Stimulated activated memory B cell treated with anti-CD40 and anti-IgM and Interleukin-4, amounts not matched to agents 10 μg/mL and 1 μg/mL and 100 μg/mL, for 72 hours (primary cell): ENCODE measurements at places on chromosomes 16 and 17.
A peak's percentile ranks its signal among the peaks of the same experiment; 100 is the strongest.

DNA sequence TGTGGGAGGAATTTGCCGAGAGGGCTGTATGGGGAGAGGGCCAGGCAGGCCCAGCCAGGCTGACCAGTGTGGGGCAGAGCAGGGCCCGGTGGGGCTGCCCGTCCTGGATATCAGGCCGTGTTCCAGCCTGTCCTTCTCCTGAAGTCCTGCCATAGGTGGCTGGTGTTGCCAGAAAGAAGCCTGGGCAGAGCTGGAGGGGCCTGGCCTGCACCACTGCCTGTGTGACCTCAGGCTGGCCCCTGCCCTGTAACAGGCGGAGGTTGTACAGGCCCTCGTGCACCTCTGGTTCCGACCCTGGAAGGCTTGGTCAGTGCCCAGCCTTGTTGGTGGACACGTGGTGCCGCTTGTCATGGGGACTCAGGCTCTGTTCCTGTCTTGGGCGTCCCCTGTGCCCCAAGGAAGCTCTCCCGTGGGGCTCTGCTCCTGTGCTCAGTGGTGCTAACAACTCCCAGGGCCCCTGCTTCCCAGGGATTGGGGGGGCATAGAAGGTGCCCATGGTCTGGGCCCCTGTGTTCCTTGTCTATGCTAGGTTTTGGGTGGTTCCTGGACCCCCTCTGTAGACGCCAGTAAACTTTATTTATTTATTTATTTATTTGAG, 33.3 kb downstream of the ADCY7 start:
- ATAC-seq = no peak

DNA sequence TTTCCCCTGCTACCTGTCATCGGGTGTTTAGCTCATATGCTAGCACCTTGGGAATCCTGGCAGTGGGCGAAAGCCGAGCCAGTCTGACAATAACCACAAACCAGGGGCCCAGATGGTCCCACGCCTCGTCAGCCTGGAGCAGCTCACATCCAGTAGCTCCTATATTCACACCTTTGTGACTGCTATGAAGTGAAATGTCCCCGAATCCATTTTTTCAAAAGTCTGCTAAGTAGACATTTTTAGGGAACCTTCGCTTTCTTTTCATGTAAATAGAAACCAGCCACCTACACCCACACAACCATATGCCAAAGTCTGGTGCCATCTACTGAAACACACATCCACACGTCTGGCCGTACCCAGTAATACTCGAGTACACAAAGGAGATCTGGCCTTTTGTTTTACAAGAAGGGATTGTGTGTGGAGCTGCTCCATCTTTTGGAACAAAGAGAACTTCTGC, 176.8 kb downstream of the SLC39A11 start:
- no peak for ATAC-seq

GRCh38 chr17:82767041-82767754, 15.3 kb downstream of the TBCD start:
- ATAC-seq = no peak

GRCh38 chr16:75265911-75266701, 14.7 kb upstream of the BCAR1 start:
- peak; percentile 31 for ATAC-seq

DNA sequence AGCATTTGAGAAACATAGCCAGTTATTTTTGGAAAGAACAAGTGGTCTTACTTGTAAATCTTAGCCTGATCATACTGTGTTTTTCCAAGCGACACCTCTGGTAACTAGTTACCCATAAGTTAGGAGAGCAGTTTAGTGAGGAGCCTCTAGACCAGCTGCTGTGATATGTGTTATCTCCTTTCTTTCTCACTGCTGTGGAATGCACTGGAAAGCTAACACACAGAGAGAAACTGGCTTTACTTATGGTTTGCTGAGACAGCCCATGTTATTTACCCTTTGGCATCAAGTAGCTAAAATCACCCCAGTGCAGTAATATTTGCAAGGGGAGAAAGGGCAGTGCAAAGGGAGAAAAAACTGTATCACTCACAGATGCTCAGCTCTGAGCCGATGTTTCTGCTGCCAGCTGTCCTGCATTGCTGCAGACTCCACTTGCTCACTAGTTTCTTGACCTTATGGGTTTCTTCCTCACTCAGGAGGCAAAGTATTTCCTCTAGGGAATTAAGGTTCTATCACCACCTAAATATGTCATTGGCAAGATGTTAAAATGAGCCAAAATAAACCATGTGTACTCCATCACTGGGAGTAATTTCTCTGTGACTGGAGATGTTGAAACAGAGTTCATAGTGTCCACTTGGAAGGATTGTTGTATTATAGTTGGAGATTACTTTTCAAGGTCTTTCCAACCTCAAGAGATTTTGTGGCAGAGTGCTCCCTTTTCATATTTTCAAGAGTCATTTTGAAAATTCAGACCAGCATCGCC, 2.3 kb downstream of the RBFOX1 start:
- no peak for ATAC-seq

- no peak for ATAC-seq
Measured at GRCh38 chr17:43755389-43755875, 3.2 kb downstream of the SOST start.

DNA sequence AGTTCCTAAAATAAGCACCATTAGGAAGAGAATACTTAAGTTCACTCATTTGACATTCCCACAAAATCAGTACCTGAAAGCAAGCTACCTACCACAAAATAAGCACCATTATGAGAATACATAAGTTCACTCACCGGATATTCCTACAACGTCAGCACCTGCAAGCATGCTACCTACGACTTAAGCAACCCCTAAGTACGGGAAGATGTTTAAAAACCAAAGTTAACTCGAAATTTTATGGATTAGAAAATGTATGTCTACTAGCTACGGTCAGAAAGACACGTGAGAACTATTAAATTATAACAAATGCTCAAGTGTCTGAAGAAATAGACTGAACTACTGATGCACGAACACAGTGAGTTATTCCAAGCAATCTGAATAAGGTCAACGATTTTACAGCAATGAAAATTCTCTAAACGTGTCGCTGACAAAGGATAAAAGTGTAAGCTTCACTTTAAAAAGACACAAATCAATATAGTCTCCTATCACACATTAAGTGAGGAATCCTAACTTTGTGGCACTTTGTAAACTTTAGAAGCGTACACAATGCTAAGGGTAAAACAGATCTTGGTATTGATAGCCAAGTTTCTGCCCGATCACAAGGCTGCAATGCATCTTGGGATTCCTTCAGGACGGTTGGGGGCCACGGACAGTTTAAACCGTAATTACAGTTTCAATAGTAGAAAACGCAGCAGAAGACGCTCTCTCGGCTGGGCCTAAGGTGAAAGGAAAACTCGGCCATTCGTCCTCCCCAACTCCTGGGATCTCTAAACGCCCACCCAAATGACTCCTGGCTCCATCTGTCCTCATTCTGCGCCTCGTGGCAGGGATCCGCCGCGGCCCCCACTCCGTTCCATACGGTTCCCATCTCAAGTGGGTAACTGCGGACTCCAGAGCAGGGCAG, 1.3 kb downstream of the GSPT1 start:
- no peak for ATAC-seq

- ATAC-seq = no peak
Measured at GRCh38 chr17:48883171-48883570, 9.4 kb upstream of the ATP5MC1 start.
